ENCODE measurements at places on chromosomes 7 and 10.

DNA sequence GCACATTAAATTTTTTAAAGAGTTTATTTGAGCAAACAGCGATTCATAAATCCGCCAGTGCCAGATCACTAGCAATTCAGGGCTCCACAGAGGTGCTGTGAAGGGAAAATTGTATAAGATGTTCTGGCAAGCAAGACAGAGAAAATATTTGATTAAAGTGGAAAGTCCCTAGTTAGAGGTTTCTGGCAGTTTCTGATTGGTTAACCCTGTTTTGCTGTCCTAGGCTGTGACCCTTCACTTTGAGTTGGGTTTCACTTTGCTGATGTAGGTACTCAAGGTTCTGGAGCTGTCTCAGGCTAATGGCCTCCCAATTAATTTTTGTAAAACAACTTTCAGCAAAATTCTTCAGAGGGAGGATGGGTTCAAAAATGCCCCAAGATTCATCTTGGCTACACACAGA, 79.4 kb upstream of the NXPH1 start:
- no peak for DNase-seq

DNA sequence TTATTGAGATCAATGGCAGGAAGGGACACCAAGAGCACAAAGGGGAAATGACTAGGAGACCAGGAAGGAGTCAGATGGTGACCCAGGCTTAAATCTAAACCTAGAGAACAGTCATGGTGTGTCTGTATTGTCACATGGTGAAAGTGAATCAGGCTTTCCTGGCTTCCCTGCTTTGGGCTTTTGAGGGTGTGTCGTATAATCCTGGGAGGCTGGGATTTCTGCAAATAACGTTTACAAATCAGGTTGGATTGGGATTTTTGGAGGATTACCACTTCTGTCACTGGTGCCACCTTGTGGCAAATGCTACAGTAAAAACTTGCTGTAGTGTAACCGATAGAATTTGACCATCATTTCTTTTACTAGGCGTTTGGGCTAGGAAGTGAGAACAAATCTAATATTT, 502.6 kb downstream of the NRG3 start:
- DNase-seq, result no peak

GRCh38 chr10:26890956-26891355, 30.2 kb upstream of the ABI1 start:
- DNase-seq, result no peak

DNA sequence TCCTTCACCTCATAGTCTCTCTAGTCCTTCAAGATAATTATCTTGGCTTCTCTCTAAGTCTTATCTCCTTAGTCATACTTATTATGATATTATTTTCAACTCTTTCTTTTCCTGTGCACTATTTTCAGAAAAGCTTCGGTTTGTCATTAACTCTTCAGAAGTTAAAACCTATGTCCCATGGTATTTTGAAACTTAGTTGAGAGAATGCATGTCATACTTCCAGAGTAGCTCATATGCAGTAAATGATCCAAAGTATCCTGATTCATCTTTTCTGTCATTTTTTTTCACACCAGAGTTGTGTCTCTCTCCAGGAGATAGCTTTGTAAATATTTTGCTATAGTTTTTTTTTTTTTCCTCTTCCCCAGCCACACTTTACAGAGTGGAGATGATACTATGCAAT, 1008.6 kb downstream of the NRG3 start:
- DNase-seq, result no peak

GRCh38 chr7:104272767-104273384, 55.5 kb upstream of the LHFPL3 start:
- no peak for DNase-seq

- DNase-seq, result no peak
Measured at GRCh38 chr10:91335147-91335546, 75.0 kb upstream of the HECTD2 start.

DNA sequence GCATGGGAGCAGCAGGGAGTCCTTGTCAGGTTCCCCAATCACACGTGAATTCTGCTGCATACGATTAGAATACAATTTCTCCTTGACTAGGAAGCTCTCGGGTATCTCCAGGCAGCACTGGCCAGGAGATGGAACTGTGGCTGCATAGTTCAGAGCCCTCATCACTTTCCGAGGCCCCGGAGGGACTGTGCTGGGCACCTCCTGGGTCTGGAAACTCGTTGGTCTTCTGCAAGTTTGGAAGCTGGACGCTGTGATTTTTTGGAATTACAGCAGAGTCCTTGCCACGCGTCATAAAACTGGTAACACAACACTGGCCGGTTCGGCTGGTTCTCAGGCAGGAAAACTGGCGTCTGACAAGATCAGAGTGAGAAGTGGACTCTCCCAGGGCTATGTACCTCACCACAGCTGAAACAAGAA, 216.1 kb downstream of the CCDC3 start:
- no peak for DNase-seq

GRCh38 chr10:33134011-33134751, 176.2 kb upstream of the ITGB1 start:
- DNase-seq, result no peak

GRCh38 chr10:97748116-97748515, 11.2 kb downstream of the ZFYVE27 start:
- no peak for DNase-seq

GRCh38 chr7:67870396-67870795, 873.8 kb downstream of the TYW1 start:
- DNase-seq, result no peak

- no peak for DNase-seq
Measured at GRCh38 chr10:114398587-114399331, 5.5 kb downstream of the AFAP1L2 start.

GRCh38 chr10:89079961-89080360, 89.4 kb downstream of the FAS start:
- DNase-seq, result no peak

- DNase-seq, result no peak
Measured at GRCh38 chr7:9874182-9874581, 1099.5 kb upstream of the PHF14 start.
